Stimulated activated CD8-positive, alpha-beta memory T cell treated with anti-CD3 and anti-CD28 coated beads, Interleukin-2, amount 100 ng/mL, for 48 hours (primary cell): ENCODE measurements at places on chromosomes 5 and 9.

DNA sequence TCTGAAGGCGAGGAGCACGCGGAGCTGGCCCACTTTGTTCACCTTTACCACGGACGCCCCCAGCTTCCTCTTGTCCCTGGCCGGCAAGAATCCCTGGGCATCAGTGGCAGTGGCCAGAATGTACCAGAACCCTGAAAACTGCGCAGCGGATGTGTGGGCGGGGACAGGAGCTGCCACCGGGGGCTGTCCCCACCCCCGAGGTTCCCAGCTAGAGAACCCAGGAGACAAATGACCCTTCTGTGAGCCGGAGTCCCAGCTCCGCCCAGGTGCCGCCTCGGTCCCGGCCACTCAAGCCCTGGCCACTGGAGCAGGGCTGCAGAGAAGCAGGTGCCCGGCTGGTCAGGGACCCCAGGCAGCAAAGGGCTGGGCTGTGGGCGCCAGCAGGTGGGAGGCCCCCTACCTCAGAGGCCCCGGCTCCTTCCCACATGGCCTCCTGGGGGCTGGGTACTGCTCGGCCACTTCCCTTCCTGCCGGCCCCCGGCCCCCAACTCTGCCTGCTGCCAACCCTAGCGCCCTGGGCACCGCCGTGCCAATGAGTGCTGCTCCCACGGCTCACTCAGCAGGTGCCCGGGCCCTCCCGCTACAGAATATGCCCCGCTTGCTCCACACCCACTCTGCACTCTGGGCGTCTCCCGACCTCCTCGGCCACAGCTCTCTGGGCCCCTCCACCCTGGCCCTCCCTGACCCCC lies 713 bp downstream of the LCN10 start:
- DNase-seq: no peak

GRCh38 chr5:144017631-144018030 lies 152.8 kb downstream of the YIPF5 start:
- DNase-seq: no peak

DNA sequence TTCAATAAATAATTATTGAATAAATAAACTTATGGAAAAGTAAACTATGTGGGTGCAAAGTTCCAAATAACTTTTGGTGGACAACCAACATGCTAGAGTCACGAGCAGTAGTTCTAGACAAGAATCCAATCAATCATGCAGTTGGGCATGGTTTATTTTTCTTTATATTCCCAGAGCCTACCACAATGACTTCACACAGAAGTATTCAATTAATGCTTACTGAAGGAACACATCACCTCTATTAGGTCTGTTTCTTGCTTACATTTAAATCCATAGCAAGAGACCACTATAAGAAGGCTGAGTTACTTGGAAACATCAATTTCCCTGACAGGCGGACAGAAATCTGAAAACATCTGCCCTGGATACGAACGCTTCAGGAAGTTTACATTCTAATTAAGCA lies 214.2 kb downstream of the TMEM232 start:
- no peak for DNase-seq

- no peak for DNase-seq
These were observed at the start of gene PCDHGB1 for GRCh38 chr5:141349917-141350619. TSS of gene PCDHGB1 (plus strand) at chr5:141350099. CDS start at chr5:141350261, 162 bp downstream.

DNA sequence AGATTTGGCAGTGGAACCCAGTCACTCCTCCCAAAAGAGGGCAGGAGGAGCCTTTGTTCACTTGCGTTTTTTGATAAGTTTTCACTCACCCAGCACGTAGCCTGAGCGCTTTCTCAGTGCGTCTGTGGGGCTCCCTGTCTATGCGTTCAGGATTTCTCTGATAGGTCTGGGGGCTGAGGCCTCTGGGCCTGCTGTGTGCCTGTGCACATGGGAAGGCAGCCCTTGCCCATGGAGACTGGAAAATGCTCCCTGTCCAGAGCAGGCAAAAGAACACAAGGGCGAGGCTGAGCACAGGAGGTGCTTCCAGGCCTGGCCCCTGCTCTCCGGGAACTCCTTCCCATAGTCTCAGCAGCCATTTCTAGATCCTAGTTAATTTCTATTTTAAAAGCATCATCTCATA lies 249.9 kb downstream of the FSTL4 start:
- DNase-seq: no peak

DNA sequence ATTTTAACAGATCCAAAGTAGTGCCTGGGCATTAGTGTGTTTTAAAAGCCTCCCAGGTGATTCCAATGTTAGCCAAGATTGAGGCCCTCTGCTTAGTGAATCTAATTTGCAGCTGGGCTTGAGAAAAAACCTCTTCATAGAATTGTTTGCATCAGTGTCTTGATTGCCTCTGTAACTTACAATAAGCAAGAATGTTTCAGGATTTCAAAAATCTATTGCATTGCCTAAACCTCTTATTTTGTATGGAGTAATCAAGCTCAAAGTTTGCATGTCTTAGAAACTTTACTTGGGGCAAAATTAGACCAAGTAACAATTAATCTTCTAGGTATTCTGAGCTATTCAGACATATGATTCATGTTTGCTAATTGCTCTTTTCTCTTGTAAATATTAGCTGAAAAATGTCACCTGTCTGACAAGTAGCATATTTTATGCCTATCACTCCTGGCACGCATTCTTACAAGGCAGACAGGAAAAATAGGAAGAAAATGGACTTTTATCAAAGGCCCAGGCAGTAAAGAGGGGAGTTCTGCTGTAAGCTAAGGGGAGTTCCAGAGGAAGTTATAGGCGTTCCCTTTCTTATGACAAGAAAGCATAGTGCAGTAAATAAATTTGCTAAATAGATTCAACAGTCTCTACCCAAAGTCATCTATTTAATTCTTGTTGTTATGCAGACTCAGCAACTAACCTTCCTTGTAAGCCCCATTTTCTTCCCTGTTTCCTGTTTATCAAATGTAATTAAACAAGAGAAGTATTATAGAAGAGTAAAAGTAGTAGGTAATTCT lies 21.0 kb downstream of the PDCD1LG2 start:
- DNase-seq: no peak

DNA sequence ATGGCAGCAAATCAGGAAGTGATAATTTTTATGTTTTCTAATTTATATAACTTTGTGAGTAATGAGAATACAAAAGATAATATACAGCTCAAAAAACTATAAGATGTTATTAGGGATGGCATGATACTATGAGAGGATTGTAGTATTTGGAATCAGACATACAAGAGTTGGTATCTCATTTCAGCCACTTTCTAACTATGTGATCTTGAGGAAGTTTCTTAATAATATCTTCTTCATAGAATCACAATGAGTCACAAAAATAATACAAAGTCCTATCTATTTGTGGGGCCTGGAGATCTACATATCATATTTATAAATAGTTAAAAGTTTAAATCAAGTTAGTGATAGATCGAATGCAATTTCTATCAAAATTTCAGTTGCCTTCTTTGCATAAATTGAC lies 23.7 kb upstream of the TMED7 start:
- DNase-seq: no peak

DNA sequence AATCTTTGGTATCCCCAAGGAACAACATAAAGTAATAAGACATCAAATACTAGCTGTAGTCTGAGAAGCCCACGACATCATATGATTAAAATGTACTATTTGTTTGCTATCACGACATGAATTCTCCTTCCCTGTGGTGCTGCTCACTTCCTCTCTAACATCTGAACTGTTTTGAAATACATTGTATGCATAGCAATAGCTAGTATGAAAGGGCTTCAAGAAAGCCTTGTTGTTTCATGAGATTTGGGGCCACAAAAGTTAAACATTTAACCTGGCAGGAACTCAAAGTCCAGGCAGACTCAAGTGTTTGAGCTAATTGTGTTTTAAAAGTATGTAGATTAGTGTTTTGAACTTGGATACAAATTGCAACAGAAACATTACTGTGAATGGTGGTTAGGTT lies 237.4 kb upstream of the PTGER4 start:
- DNase-seq: no peak

DNA sequence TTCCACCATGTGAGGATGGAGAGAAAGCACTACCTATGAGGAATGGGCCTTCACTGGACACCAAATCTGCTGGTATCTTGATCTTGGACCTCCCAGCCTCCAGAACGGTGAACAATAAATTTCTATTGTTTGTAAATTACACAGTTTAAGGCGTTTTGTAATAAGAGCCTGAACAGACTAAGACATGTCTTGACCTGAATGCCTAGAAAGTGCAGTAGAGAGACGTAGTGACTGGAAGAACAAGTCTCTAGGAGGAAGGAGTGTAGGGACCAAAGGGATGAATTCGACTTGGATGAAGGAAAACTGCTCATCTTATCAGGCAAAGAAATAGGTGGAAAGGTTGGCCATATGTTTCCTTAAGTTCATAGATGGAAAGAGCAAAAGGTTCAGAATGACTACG lies 309.8 kb upstream of the RGMB start:
- no peak for DNase-seq

DNA sequence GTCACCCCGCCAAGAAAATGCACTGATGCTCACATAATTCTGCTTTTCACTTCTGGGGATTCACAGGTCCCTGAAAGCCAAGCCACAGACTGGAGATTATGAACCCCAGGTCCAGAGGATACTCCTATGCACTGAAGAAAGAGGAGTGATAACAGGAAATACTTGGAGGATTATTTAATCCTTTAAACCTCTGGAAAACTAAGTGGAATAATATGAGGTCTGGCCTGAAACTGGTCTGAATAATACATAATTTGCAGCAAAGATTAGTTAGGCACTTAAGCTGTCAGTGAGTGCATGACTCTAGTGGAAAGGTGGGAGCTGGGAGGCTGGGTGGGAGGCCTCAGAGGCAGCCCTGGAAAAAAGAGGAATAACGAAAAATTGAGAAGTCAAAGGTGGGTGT lies 45.7 kb downstream of the MARCHF3 start:
- no peak for DNase-seq

DNA sequence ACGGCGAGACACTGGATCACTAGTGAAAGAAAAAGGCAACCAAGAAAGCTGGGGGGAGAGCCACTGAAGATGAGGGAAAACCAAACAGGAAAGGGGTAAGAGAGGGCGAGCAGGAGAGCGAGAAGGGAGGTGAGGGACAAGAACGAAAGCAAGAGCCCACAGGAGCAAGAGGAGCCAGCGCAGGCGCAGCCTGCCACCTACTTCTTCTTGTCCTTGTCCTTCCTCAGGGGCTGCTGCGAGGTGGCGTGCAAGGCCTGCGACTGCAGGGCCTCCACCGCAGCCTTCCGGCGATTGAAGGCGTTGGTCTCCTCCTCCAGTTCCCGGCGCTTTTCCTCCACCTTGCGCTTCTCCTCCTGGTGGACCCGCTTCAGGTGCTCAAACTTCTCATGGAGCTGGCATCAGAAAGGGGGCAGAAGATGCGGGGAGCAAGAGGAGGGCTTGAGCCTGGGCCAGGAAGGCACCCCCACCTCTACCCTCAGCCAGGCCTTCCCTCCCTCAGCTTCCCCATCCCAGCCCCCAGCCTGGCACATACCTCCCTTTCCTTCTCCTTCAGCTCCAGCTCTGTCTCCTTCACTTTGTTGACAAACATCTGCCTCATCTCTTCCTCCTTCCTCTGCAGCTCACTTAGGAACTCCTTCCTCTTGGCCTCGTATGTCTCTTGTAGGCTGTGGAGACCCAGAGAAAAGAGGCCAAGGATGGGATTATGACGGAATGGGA lies 13.5 kb downstream of the CCNI2 start:
- no peak for DNase-seq

GRCh38 chr9:134200730-134201129 lies 36.4 kb upstream of the RNU6ATAC start:
- DNase-seq: no peak
